ENCODE measurements at places on chromosomes 2 and 18.
A peak's percentile ranks its signal among the peaks of the same experiment; 100 is the strongest.

DNA sequence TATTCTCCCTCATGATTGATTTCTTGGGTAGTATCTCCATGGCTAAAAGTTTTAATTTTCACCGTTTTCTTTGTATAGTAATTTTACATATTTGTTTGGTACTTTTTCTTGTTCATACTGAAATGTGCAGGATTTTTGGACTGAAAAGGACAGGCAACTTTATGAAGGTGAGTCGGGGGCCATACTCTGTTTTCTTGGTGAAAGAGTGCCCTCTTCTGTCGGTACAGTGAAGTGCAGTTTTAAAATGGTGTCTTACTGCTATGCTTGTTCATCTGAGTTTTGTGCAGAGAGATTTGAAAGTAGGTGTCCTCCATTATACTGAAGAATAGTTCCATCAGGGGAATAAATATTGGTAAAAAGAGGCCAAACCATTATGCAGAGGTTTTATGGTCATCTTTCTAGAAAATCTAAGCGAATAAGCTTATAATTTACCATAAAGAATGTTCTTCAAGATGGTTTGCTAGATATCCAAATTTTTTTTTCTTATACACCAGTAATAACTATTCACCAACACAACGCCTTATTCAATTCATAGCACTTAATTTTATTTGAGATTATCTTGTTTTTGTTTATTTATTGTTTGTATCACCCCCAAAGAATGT is 8.7 kb upstream of the SERPINB13 start:
- DNase-seq, result no peak

- no peak for DNase-seq
Measured at GRCh38 chr2:6506859-6507258, 358.8 kb downstream of the CMPK2 start.

DNA sequence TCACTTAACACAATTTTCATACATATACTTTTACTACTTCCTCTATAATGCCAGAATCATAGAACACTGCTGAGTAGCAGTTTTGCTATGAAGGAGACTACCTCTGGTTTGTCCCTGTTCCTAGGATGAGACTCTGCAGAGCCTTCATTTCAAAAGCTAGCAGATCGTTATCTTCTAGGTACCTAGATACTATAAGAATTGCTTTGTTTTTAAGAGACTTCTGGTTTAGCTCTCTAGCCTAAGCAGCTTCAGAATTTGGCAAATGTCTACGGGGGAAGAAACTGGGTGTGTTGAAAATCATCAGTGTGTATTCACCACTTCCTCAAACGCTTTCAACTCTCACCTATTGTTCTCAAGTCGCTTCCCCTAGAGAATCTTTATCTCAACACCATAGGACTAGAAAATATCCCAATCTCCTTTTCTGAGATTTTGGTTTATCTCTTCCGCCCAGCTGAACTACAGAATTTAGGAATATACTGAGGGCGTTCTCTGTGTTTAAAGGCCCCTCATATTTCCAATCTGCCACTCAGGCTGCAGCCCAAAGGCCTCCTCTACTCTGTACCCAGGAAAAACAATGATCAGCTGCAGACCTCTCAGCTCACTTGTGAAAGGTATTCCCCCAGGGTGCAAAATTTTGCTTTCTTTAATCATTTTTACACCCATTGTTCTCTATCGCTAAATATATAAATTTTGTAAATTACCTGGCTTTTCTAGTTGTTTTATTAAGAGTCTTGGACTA is 28.7 kb downstream of the SMAD2 start:
- peak; percentile 33 for DNase-seq

DNA sequence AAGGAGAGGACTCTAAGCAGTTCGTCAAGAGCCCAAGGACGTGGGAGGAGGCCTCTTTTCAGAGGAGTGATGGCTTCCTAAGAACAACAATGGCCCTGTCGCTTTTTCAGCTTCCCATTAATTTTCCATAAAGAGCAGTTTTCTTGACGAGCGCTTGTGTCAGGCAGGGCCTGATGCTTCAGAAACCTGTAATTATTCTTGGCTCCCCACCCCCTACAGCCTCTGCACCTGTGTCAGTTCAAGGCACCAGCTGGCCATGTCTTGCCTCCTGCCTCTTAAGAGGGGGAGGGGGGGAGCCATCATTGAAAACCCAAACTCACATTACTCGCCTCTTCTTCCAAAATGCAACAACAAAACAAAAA is 32.3 kb downstream of the KLF7 start:
- DNase-seq, result no peak

DNA sequence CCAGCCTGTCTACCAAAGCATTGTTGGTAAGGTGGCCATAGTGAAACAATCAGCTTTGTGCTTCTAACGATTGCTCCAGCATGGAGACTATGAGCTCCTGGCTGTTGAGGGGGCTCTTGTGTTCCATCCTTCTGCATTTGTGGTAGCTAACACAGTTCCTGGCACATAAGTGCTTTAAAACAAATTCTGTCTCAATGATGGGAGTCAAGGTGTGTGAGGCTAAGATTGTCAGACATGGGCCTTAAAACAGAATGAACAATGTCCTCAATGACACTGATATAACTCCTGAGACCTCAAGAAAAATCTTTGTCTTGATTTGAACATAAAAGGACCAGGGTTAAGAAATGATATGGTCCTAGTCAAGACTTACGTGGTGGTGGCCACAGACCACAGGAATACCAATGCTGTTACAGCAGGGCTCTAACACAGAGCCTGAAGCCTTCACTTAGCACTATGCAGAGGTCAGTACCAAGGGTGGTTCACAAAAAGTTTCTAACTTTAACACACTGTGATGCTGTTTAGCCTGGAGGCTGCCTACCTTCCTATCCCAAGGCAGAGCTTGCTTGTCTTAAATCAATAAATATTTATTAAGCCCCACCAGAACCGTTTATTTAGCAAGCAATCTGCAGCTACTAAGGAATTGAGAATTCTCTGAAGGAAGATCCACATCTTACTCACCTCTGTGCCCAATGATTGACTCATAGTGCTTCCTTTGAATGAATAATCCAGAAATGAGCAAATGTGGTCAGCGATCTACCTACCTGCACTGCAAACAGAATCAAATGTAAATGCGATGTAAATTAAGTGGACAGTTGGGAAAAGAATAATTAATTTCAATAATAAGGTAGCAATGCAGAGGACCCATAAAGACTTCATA is 35.1 kb downstream of the EVA1A start:
- DNase-seq, result no peak
